Astrocyte of the spinal cord (primary cell): ENCODE measurements at places on chromosomes 1 and 21.

DNA sequence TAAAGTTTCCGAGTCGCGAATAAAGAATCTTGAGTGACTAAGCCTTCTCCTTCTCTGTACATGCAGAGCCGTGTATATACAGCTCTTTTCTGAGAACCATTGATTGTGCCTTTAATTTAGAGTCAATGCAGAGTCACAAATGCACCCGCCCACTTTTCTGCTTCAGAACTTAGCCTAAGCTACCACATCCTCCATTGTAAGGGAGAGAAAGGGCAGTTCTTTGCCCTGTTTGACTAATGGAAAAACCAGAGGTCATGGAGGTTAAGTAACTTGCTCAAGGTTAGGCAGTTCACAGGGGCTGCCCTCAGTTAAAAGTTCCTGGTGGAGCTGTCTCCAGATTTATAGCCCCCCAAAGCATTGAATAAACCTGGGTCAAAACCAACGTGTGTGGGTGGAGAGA lies 139.6 kb downstream of the TOMM20 start:
- no peak for DNase-seq

GRCh38 chr1:29687601-29688244 lies 451.4 kb downstream of the PTPRU start:
- DNase-seq = peak; percentile 41

- DNase-seq = no peak
Observed at GRCh38 chr1:102190429-102190828, 193.7 kb upstream of the OLFM3 start.

DNA sequence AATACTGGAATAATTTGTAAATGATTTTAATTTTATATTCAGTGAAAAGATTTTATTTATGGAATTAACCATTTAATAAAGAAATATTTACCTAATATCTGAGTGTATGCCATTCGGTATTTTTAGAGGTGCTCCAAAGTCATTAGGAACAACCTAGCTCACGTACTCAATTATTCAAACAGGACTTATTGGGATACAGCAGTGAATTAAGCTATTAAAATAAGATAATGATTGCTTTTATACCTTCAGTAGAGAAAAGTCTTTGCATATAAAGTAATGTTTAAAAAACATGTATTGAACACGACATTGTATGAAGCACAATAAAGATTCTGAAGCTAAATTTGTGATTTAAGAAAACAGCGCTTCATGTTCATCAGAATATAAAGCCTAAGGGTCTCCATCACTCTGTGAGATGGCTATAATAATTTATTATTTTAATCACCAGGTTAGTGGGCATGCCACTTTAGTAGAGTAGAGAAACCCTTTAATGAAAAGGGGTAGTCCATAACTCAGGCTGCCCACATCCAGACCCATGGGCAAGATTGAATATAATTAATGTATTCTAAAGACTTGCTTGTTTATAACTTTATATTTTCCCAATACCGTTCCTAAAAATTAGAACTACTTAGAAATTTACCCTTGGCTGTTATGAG lies 3.2 kb downstream of the CCN1 start:
- DNase-seq = no peak

GRCh38 chr1:152884966-152885624 lies 7.0 kb downstream of the SMCP start:
- DNase-seq = peak; percentile 81

DNA sequence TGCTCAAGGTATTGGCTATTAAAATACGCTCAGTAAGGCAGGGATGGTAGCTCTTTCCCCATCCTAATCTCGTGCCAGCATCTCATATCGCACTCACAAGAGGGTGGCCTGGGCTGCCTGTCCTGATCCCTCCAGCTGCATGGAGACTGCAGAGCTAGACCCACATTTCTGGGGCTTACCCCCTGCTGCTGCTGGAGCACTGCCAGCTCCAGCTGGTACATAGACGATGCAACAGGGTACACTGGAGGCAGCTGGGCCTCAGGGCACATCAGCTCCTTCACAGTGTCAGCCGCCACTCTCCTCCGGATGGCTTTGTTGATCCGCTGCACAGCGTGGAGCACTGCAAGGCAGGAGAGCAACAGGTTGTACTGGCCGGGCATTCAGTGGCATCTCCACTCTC lies 16.0 kb downstream of the IQGAP3 start:
- no peak for DNase-seq

DNA sequence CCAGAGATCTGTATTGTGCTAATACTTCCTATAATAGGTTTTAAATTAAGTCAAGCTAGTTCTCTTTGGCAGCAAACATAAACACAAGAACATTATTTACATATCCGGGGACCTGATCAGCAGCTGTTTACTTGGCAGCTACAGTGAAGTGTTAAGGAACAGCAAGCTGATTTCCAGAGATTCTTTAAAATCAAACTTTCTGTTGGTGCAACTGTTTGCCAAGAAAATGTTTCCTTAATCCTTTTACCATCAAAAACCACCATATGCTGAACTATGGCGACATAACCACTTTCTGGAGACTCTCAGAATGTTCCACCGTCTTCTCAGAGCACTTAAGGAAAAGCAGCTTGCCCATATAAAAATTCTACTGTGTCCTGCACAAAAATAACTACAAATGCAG lies 107.0 kb upstream of the KRTAP19-8 start:
- no peak for DNase-seq

- no peak for DNase-seq
Observed at GRCh38 chr1:115732316-115732715, 36.2 kb downstream of the CASQ2 start.

DNA sequence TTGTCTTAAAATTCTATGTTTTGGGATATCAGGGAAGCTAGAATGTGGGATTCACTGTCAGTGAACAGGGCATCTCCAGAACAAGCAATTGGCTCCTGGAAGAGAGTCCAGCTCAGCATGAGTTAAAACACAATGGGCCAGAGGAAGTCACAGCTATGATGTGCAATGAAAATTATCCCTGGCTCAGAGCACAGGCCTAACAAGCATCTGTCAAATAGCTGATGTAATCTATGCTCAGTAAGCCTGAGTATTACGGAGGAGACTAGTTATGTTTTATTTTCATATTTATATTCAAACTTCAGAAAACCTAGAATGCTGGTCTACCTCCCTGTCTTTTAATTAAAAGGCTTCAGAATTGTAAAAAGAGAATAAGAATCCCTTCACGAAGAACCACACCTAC lies 41.6 kb downstream of the PARP1 start:
- peak; percentile 27 for DNase-seq

- DNase-seq = peak; percentile 64
Observed at GRCh38 chr1:248858096-248858890, 592 bp downstream of the ZNF692 start.

DNA sequence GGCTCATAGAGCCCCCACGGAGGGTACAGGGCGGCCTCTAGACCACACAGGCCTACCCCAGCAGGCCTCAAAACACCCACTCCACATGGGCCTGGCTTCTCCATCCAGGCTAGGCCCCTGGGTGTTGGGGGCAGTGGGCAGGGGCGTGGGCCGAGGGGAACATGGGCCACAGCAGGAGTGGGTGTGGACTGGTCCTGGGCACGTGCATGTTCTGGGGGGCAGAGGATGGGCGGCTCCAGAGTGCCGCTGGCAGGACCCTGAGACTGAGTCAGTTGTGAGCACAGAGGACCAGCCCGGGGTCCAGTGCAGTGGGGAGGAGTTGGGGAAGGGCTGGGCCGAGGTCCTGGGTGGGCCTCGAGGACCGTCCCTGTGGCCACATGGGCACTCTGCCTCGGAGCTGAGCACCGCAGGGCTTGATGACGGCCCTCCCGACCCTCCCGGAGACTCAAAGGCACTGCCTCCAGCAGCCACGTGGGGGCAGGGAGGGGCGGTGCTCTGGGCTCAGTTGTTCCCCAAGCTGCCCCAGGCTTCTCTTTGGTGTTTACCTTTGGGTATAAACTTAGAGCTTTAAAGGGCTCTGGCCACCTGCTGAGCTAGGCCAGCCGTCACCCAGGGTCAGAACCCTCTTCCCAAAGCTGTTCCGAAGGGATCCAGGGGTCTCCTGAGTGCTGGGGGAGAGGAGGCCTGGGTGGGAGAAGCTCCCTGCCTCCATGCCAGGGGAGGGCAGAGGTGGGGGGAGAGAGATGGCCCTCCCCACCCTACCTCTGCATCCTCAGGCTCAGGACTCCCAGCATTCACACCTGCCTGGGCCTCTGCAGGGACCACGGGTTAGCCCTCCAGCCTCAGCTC lies 79.9 kb downstream of the MORN1 start:
- peak; percentile 62 for DNase-seq

GRCh38 chr1:209900734-209901133 lies 37.3 kb upstream of the SYT14 start:
- peak; percentile 69 for DNase-seq

DNA sequence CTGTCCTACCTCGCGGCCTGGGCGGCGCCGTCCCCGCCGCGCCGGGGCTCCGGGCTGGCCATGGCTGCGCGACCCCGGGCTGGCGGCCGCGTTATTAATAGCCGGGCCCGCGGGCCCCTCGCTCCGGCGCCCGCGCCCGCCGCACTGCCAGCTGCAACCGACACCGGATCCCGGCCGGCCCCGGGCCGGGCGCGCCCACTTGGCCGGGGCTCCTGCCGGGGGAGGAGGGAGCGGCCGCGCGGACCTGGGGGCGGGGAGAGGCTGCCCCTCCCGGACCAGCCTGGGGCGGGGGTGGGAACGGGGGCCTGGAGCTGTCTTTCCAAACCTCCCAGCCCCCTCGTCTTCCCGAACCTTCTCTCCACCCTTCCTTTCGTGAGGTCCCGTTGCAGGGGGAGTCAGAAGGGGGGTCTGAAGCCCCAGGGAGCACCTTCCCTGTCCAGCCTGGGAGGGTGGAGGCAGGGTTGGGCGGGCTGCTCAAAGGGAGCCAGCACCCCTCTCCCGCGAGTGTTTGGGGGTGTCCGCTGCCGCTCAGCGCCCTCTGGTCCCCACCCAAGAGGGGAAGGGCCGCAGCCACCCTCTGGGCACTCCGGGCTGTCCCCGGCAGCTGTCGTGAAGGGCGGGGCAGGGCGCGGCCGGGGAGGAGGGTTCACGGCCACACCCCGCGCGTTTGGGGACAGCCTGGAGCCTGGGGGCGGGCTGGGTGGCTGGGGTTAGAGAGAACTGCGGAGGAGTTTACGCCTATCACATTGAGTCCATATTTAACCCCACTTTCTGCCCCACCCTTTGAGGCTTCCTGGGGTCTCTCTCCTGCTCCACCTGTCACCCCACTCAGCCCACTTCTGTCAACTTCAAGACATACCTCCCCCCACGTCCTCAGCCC lies at the start of gene SYNC:
TSS of gene SYNC (minus strand) at position 172 of the 880 bp plus-strand sequence. CDS start at position 62, 110 bp downstream.
- DNase-seq = peak; percentile 85

DNA sequence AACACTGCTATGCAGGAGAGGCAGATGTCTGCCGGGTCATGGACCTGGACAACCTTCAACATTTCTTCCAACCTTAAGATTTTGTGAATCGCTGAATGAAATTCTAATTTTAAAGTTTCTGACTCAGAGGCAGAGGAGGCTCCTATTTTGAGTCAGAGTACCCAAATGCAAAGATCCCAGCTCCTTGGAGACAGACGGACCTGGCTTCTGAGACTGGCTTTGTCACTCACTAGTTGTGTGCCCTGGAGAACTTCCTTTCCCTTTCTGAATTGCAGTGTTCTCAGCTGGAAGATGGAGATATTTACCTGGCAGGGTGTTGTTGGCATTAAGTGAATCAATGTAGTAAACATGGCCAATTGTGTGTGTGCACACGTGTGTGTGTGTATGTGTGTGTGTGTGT lies 51.9 kb downstream of the IER5 start:
- DNase-seq = no peak

- DNase-seq = no peak
Observed at GRCh38 chr1:179178183-179178582, 51.3 kb downstream of the ABL2 start.

GRCh38 chr1:88791192-88791591 lies 100.2 kb downstream of the GTF2B start:
- DNase-seq = no peak

- DNase-seq = no peak
Observed at GRCh38 chr1:195954848-195955247, 653.4 kb downstream of the KCNT2 start.

DNA sequence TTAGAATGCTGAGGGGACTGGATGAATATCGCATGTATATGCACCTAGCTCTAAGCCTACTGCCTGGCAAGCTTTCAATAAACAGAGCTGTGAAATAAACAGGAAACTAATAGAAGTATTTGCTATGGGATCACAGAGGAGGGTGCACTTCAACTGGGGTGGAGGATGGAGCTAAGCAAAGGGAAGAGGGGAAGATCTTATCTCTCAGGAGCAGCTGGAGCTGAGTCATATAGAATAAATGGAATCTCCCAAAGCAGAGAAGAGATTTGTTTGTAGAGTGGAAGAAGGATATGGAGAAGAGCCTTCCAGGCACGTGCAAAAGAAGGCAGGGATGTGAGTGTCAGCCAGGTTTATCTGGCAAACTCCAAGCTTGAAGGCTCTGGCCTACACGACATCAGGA lies 17.0 kb upstream of the KCNA10 start:
- DNase-seq = no peak

DNA sequence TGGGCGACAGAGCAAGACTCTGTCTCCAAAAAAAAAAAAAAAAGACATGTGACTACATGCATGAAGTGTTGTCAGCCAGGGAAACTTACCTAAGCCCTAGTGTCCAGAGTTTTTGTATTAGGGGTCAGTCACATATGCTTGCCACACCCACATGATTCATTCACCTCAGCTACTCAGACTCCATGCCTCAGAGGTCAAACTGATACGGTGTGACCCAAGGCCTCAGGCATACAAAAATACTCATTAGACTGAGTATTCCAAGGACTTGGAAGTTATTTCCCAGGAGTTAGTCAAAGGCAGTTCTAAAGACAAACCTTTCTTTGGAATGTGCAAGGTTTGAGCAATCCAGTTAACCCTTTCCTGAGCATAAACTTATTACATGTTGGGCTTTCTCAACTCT lies 6.3 kb upstream of the TRIM33 start:
- DNase-seq = no peak
